AG04450 (cell line): ENCODE measurements at places on chromosomes 4 and X.
A peak's percentile ranks its signal among the peaks of the same experiment; 100 is the strongest.

GRCh38 chr4:79695848-79696247 is 287.8 kb upstream of the GK2 start:
- DNase-seq: no peak

DNA sequence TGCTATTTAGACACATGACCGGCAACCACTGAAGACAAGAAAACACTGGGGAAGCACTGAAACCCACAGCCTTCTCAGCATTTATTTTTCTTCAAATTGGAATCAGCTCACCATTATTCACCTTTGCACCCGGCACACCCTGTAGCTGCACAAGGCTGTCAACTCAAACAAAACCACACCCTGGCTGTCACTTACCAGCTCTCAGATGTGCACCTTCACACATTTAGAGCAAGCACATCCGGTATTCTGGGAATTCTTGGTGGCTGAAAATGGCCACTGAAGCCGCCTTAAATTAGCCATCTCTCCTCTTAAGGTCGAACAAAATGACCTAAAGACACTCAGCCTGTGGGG is 5.9 kb downstream of the ZFYVE28 start:
- DNase-seq: no peak

DNA sequence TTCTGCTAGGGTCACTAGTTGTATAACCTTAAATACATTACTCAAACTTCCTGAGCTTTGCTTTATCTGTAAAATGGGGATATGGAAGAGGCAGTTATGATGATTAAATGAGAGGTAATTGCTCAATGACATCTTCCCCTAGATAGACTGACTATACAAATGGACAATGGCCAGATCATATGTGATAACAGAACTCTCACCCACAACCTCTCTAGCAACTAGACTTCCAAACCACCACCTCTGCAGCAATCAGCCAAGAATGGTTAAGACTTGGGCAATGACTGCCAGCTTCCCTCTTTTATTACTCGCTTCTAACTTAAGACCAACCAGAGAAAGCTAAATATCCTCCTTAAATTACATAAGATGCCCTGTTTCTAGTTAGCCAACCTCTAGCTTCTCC is 2.9 kb upstream of the SEPSECS start:
- DNase-seq: no peak

- no peak for DNase-seq
Measured at GRCh38 chr4:6275898-6276806, 6.5 kb downstream of the WFS1 start.

GRCh38 chr4:63020661-63021060 is 1388.6 kb downstream of the TECRL start:
- DNase-seq: no peak

- no peak for DNase-seq
Measured at GRCh38 chr4:171203425-171203824, 609.8 kb upstream of the GALNTL6 start.

DNA sequence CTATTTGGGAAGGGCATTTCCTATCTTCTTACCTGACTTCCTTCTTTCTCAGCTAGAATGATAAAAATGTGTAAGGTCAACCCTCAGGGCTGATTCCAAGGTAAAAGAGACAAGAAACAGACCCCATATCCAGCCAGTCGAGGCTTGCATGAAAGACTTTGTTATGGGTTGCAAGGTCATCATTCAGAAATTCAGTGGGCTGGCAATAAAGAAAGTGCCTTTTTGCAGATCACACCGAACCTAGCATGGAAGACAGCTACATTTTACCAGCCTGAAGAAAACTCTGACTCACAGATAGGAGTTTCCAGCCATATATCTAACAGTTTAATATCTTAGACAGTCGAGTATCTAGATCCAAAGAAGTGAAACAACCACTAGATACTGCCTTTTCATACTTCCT is 87.4 kb downstream of the PDGFC start:
- DNase-seq: no peak

DNA sequence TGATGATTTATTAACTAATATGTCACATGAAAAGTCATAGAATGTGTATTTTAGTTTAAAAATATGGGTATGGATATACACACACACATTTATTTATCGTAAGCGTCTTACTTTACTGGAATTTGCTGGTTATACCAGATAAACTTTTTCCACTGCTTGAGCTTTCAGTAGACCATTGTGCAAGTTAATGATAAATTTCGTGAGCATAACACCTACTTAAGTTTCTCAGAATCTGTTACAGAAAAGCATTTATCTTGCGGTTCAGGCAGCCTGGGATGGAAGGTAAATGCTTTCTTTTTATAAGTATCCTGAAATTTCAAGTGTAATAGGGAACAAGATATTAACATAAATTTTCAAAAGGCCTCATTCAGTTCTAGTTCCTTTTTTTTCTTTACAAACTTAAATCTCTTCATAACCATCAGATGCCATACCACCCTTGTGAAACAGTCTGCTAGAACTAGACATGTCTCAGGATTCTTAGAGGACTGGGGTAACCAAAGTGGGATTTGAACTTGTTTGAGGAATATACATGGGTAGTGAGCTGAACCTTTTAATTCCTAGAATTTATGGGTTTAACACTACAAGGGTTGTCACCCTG is 27.7 kb downstream of the ATP7A start:
- DNase-seq: no peak

GRCh38 chr4:19971829-19972228 is 279.9 kb upstream of the SLIT2 start:
- DNase-seq: no peak

- no peak for DNase-seq
Measured at GRCh38 chr4:119536572-119537528, 91.8 kb downstream of the PDE5A start.

GRCh38 chrX:110322603-110323002 is 4.7 kb upstream of the AMMECR1 start:
- no peak for DNase-seq

- DNase-seq: no peak
Measured at GRCh38 chr4:911871-912490, 20.1 kb downstream of the GAK start.

GRCh38 chr4:73945674-73946449 is 36.0 kb downstream of the PF4 start:
- no peak for DNase-seq

- peak; percentile 84 for DNase-seq
Measured at GRCh38 chrX:39907964-39908661, 189.6 kb downstream of the BCOR start.

DNA sequence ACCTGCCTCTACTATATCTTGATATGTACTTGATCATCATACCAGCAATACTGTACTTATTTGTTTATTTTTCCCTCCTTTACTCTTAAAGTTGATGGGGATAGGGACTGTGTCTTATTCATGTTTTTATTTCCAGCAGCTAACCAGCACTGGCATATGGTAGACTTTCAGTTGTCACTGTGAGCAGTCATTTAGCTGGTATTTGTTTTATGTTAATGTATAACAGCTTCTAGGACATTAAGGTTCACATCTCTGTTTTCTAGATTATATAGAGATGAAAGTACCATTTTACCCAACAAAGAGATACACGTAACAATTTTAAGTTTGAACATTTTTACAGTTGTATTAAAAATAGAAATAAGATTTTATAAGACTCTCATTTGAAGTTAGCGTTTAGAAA is 17.9 kb downstream of the METTL14 start:
- DNase-seq: no peak
